ENCODE measurements at places on chromosomes 5 and 9. TPM values are rescaled to one million over a fixed set of nuclear protein-coding genes. Genes with fewer than 3 reads are reported as not detected.
A peak's percentile ranks its signal among the peaks of the same experiment; 100 is the strongest.

DNA sequence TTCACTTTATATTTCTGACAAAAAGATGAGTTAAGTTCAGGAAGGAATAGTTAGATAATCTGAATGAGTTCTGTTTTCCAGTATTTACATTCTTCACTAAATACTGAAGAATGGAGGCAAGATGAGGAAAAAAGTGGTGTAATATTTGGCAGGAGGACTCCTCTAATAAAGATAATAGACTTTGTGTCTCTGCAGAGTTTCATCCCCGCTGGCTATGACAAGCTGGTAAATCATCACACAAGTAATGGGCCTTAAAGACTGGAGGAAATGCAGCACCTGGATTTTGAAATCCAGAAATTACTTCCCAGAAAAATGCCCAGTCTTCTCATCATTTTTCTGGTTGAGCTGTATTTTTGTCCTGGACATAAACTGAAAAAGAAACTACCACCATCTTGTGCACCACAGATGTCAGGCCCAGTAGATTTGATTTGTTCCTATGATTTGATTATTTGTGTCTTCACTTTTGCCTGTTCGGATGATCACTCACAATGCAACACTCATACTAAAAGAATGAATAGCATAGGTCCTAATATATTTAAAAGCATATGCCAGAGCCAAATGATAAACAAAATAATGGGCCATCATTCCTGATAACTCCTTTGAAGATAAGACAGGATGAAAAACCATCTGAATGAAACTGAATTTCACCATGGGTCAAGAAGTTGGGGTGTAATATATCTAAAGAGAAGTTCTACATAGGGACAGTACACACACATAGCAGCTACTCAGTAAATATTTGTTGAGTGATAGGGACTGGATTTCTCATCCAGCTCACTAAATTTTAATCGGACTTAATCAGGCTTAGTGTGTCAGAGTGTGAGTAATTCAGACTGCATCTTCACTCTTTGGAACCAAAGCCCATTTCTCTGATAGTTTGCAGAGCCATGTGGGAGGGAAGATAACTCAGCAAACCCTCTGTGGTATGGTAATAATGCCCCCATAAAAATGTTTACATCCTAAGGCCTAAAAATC lies 200.5 kb downstream of the HINT1 start:
- no peak for DNase-seq

DNA sequence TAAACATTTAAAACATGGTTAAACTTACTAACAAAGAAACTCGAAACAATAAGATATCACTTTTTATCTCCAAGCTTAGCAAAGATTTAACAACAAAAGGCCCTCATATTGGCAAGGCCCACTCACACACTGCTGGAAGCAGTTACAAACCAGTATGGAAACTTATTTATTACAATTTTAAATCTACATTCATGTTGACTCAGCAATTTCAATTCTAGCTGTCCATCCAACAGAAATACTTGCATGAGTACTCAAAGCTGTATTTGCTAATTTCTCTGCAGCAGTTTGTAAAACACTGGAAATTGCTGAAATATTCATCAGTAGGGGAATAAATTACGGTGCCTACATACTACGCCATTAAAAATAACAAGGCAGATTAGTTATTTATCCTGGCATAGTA lies 2.8 kb upstream of the DNAJA1 start:
- DNase-seq: no peak

- no peak for DNase-seq
Measured at GRCh38 chr5:68046445-68046844, 169.1 kb upstream of the PIK3R1 start.

DNA sequence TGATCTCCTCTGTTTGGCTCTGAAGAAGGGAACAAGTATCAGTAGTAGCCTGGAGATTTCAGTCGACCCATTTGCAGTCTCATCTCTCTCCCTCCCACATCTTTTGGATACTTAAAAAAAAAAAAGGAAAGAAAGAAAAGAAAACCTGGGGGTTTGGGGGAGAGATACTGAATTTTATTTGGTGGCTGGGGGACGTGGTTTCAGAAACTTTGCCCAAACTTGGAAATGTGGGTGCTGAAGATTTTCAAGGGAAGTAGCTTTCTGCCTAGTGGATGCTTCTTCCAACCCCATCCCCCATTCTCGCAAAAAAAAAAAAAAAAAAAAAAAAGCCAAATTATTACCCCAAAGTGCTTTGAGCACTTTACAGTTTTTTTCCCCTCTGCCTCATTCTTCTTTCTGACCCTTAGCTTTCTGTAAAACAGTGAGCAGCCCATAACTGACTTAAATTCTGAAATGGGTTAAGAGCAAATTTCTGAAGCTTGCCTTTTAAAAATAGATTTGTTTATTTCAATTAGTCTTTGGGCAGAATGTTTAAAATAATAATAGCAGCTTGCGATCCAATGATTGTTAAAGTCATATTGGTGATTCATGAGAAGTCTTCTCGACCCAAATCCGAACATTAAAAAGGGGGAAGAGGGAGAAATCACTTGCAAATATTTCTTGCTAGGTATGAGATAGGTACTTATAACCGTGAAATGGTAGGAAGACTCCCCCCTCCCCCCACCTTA lies 894 bp downstream of the FST start:
- no peak for DNase-seq

Gene SPINK13
- total RNA-seq: not detected

DNA sequence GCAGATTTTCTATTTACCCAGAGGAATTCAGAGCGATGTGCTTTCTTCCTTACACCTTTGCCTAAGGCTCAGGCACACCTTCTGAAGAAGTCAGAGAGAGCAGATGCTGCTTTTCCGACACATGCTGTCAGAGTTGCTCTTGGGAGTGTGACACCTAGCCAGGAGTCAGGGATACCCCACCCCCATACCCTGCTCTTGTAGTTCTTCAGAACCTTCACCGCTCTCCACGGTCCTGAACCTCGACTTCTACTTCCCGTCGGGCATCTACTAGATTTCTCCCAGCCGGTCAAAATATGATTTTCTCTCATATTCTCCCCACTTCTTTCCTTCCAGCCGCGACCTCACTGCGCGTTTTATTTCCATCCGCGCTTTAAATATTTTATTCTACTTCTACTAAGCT lies 1.7 kb downstream of the GRIN3A start:
- DNase-seq: no peak

Gene KCNN2
- total RNA-seq: 3.5 TPM

GRCh38 chr5:142386137-142387023 lies 61.6 kb upstream of the SPRY4 start:
- DNase-seq: no peak

DNA sequence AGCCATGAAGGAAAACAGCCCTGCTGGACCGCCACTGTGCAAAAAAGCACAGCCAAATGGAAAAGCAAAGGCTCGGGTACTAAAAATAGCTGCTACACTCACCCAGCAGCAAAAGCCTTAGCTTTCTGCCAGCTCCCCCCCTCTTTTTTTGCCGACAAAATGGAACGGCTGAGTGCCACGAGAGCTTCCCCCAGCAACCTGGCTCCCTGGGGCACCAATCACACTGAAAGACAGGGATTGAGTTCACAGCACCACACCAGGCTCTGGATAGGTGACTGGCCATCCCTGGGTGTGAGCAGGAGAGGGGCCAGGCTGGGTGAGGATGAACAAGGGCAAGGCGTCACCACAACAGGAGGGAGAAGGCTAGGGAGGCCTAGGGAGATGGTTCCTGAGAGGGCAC lies 66.7 kb downstream of the SIL1 start:
- no peak for DNase-seq

Gene AQP3
- 3.9 TPM for total RNA-seq

- no peak for DNase-seq
Measured at GRCh38 chr9:85942913-85943709, 2.2 kb downstream of the NAA35 start.

Gene PCDHA9
- total RNA-seq: not detected

Gene KIAA1958
- total RNA-seq: 7.4 TPM

- DNase-seq: no peak
Measured at GRCh38 chr9:98287384-98287783, 31.9 kb upstream of the TBC1D2 start.

Gene MCIDAS
- 0.14 TPM for total RNA-seq

Gene IFNA2
- total RNA-seq: not detected

GRCh38 chr5:80662108-80662507 lies 7.3 kb upstream of the DHFR start:
- DNase-seq: no peak

Gene TMEM174
- not detected for total RNA-seq

GRCh38 chr5:161095953-161096352 lies 243.9 kb upstream of the ATP10B start:
- DNase-seq: no peak

GRCh38 chr5:88390096-88390441 lies 121.4 kb upstream of the TMEM161B start:
- no peak for DNase-seq

Gene OR5C1
- not detected for total RNA-seq

DNA sequence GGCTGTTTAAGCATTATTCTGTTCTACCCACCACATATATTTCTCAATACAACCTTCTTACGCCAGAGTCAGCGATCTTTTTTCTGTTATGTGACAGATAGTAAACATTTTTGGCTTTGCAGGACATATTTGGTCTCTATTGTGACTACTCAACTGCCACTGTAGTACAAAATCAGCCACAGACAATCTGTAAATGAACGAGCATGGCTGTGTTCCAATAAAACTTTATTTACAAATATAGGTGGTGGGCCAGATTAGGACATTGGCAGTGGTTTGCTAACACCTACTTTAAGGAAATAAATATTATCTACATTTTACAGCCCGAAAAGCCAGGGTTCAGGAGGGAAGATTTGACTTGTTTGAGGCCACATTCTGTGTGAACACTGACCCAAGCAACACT lies 40.2 kb upstream of the FBXW11 start:
- DNase-seq: no peak

DNA sequence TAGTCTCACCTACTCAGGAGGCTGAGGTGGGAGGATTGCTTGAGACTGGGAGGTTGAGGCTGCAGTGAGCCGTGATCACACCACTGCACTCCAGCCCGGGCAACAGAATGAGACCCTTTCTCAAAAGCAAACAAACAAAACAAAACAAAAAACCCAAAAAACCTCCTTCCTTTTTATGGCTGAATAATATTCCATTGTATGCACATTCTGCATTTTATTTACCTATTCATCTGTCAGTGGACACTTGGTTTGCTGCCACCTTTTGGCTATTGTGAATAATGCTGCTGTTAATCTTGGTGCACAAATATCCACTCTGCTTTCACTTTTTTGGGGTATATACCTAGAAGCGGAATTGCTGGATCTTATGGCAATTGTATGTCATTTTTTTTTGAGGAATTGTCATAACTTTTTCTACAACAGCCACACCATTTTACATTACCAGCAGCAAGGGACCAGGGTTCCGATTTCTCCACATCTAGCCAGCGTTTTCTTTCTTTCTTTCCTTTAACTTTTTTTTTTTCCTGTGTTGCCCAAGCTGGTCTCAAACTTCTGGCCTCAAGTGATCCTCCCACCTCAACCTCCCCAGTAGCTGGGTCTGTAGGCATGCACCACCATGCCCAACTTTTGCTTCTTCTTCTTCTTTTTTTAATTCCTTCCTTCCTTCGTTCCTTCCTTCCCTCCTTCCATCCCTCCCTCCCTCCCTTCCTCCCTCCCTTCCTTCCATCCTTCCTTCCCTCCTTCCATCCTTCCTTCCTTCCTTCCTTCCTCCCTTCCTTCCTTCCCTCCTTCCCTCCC lies 30.6 kb downstream of the NKX2-5 start:
- no peak for DNase-seq

GRCh38 chr9:92954049-92954861 lies 6.9 kb downstream of the FGD3 start:
- DNase-seq: peak; percentile 85

- no peak for DNase-seq
Measured at GRCh38 chr5:127988146-127988760, 95.3 kb upstream of the SLC12A2 start.

DNA sequence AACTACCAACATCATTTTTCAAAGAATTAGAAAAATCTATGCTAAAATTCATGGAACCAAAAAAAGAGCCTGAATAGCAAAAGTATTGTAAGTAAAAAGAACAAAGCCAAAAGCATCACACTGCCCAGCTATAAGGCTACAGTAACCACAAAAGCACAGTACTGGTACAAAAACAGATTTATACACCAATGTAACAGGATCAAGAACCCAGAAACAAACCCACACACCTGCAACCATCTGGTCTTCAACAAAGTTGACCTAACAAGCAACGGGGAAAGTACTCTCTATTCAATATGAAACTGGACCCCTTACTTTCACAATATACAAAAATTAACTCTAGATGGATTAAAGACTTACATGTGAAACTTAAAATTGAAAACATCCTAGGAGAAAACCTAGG lies 94.2 kb upstream of the TARS1 start:
- no peak for DNase-seq

DNA sequence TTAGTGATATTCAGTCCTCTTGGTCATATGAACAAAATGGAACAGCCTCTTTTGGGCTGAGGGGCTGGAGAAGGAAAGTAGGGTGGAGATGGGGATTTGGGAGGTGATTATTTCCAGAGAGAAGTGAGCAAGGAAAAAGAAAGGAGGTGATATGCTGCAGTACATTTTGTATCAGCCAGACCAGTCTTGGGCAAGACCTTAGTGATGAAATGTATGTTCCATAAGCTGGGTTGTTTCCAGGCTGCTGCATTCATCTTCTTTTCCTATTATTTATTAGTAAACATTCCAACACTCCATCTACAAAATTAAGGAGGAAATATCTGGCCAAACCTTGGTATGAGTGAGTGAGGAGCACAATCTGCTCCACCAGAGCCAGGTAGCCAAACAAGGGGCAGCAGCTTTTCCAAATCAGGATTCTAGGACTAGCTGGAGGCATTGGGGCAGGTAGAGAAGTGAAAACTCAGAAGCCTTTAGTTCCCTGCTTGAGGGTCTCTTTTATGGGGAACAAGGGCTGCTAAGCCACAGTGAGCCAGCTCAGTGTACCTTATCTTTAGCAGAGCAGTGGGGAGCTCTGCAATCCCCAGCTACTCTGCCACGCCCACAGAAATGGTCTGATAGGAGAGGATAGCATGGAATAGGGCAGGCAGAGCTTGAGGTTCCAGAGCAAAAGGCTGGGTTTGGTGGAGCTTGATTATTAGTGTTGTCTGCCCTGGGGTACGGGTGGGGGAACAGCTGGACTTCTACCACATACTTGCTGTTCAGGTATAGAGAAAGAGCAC lies 19.5 kb downstream of the RAD1 start:
- DNase-seq: no peak

Gene IRF1
- 143 TPM for total RNA-seq

Gene SHISAL2B
- not detected for total RNA-seq

Gene FOXD4L6
- total RNA-seq: not detected

GRCh38 chr9:1721196-1721595 lies 294.0 kb upstream of the SMARCA2 start:
- no peak for DNase-seq

Gene SPAG8
- 2.5 TPM for total RNA-seq

GRCh38 chr5:44246986-44247385 lies 142.2 kb downstream of the FGF10 start:
- DNase-seq: no peak

Gene SPATA9
- total RNA-seq: 1.2 TPM

- no peak for DNase-seq
Measured at GRCh38 chr5:145072889-145073288, 762.3 kb downstream of the PRELID2 start.

GRCh38 chr9:12813533-12813932 lies 38.7 kb downstream of the LURAP1L start:
- DNase-seq: no peak
